Progenitor cell of endocrine pancreas (in vitro differentiated cells): ENCODE measurements at places on chromosomes 12 and 14. TPM values are rescaled to one million over a fixed set of nuclear protein-coding genes. Genes with fewer than 3 reads are reported as not detected.
A peak's percentile ranks its signal among the peaks of the same experiment; 100 is the strongest.

DNA sequence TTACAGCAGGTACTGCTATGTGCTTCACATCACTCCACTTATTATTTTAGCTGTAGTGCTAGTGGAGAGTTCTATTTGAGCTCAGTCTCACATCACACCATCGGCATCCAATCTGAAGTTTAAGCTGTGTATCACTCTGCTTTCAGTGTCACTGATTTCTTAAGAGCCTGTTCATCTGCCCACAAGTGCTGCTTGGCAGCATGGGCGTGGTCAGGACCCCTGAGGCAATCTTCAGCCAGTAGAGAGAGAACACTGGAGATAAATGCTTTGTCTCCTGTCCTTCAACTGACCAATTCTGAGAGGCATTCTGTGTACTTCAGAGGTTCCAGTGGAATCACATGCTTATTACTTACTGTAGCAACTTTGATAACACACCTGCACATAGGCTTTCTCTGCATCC, 728.8 kb downstream of the RPS29 start:
- H3K36me3 ChIP-seq, result no peaks in the 10 kb centered on the region
- DNase-seq, result no peak
- H3K27me3 ChIP-seq, result no peaks in the 10 kb centered on the region

DNA sequence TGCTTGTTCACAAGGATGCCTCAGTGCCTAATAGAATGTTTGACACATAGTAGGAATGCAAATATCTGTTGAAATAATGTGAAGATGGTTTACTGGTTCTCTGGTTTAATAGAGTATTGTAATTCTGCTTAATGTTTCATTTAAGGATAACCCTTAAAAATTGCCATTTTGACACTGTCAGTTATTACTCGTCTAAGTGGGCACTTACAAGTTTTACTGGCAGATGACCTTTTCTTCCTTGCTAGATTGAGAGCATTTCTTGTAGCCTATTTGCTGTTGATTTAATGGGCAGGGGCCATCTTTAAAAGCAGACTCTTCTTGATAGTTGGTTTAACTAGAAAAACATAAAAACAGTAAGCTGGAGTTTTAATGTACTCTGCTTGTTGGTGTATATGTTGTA, 1.9 kb downstream of the TMEM263 start:
- H3K36me3 ChIP-seq, result no peaks in the 10 kb centered on the region
- H3K27ac ChIP-seq, result peak overlapping the region; percentile 98
- H3K27me3 ChIP-seq, result peaks cover 4% of the 10 kb centered on the region
- H3K4me1 ChIP-seq, result peaks cover 14% of the 10 kb centered on the region

- no peak for DNase-seq
- H3K4me1 ChIP-seq, result peaks cover 5% of the 10 kb centered on the region
- no peak overlapping the region for H3K4me3 ChIP-seq
- no peaks in the 10 kb centered on the region for H3K36me3 ChIP-seq
- H3K27ac ChIP-seq, result peak overlapping the region; percentile 63
- H3K27me3 ChIP-seq, result peaks cover 10% of the 10 kb centered on the region
Measured at GRCh38 chr14:92503756-92504491, 9.7 kb upstream of the RIN3 start.

DNA sequence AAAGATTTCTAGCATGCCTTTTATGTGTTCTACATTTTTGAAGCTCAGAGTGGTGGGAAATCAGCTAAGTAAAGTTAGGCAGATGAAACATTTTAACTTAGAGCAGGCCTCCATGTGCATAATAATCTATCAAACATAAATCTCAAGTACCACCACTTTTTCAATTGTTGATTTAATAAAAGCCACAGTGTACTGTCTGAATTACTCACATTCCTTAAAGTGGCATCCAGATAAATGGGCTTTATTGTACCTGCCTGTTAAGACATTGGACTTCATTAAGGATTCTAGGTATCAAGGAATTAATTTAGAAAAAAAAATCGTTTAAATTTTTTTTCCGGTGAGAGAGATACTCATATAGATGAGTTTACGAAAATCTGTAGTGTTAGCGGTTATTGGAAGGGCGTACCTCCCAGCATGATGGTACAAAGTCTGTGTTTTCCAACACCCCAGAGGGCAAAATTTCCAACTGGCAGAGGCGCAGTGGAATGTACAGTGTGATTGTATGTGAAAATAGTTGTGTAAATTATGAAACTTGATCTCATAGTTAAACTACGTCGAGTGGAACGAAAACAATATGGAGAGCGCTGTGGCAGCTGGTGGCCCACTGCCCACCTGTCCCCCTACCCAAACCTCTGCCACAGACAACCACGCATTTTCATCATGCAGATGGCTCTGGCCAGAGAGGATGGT, 25.0 kb downstream of the ELK3 start:
- H3K27me3 ChIP-seq, result no peaks in the 10 kb centered on the region
- H3K27ac ChIP-seq, result no peak overlapping the region
- DNase-seq, result no peak
- H3K36me3 ChIP-seq, result no peaks in the 10 kb centered on the region
- H3K4me3 ChIP-seq, result no peak overlapping the region
- H3K4me1 ChIP-seq, result peaks cover 2% of the 10 kb centered on the region

- H3K36me3 ChIP-seq, result no peaks in the 10 kb centered on the region
- no peak overlapping the region for H3K4me3 ChIP-seq
- no peak for DNase-seq
- H3K4me1 ChIP-seq, result peaks cover 6% of the 10 kb centered on the region
- H3K27me3 ChIP-seq, result no peaks in the 10 kb centered on the region
Measured at GRCh38 chr14:103534576-103535061, 5.6 kb downstream of the TRMT61A start.

- no peaks in the 10 kb centered on the region for H3K36me3 ChIP-seq
- no peak overlapping the region for H3K4me3 ChIP-seq
- no peak overlapping the region for H3K27ac ChIP-seq
- H3K4me1 ChIP-seq, result peaks cover 9% of the 10 kb centered on the region
- DNase-seq, result no peak
Measured at GRCh38 chr14:33569821-33570687, 380.8 kb downstream of the EGLN3 start.

DNA sequence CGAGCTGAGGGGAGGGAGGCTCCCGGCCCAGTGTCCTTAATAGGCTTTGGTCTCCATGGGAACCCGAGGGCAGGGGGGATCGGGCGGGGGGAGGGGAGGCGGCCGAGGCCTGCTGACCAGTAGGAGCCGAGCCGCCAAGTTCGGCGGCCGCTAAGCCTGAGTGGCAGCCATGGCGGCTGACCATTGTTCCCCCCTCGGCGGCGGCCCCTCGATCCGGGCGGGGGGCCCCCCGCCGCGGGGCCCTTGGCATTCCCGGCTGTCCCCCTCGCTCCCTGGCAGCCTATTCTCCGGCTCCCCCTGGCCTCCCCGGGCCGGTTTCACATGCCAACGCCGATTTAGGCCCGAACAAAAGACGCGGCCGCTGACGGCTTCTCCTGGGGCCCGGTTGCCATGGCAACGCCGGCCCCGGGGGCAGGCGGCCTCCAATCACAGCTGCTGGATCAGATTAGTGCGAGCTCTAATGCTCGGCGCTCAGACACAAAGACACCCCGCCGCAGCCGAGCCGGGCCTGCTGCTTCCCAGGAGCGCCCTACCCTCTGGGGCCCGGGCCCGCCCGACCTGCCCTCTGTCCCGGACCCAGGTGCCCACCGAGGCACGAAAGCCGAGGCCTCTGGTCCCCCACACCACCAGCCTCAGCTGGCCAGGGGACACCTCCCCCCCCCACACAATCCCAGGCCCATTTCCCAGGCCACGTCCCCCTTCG, 7.3 kb downstream of the MSI1 start:
- H3K27me3 ChIP-seq, result no peaks in the 10 kb centered on the region
- DNase-seq, result peak; percentile 87
- peak overlapping the region; percentile 70 for H3K4me3 ChIP-seq
- H3K4me1 ChIP-seq, result peaks cover 54% of the 10 kb centered on the region

DNA sequence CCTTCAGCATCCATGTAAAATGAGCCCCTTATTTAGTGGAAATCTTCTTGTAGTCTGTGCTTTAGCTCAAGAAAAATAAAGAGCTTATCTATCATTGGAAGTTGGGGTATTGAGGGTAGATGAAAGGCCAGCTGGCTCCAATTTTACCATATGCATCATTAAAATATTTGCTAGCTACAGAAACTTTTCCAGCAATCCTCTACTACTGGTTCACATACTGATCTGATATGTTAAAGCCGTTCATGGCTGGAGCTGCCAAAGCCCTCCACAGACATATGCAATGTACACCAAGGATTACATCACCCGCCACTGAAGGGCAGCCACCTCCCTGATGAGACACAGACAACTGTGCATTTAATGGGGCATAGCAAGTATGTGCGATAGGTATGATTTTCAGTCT, 1205.3 kb downstream of the GALC start:
- H3K36me3 ChIP-seq, result no peaks in the 10 kb centered on the region
- H3K27me3 ChIP-seq, result no peaks in the 10 kb centered on the region
- no peak for DNase-seq
- H3K4me3 ChIP-seq, result no peak overlapping the region

GRCh38 chr12:70466753-70467152, 100.7 kb downstream of the KCNMB4 start:
- H3K27ac ChIP-seq, result no peak overlapping the region
- H3K27me3 ChIP-seq, result no peaks in the 10 kb centered on the region
- no peaks in the 10 kb centered on the region for H3K36me3 ChIP-seq
- no peak for DNase-seq
- H3K4me1 ChIP-seq, result no peaks in the 10 kb centered on the region

- H3K4me1 ChIP-seq, result peaks cover 20% of the 10 kb centered on the region
- no peaks in the 10 kb centered on the region for H3K27me3 ChIP-seq
- no peak overlapping the region for H3K27ac ChIP-seq
- H3K36me3 ChIP-seq, result peaks cover 2% of the 10 kb centered on the region
- DNase-seq, result no peak
Measured at GRCh38 chr12:32266756-32267155, 132.6 kb upstream of the FGD4 start.

DNA sequence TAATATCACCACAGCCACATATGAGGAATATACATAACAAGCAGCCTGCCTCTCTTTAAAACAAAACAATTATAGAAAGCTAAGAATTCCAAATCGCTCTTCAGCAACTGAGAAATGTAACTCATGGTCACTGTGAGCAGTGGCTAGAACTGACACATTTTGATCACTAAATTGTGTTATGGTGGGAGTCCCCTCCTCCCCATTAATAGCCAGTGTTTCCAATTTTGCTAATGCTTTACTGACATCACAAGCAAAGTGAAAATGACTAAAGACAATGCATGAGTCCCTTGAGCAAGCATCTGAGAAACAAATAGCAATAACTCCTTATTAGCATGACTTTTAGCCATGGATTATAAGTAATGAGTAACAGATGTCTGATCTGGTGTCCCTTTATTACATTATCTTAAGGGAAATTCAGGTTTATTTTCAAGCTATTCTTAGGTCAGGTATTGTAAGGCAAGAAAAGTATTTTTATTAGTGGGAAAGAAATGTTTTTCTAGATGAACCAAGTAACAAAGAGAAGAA, 148.3 kb downstream of the KCNH5 start:
- H3K27ac ChIP-seq, result no peak overlapping the region
- H3K4me1 ChIP-seq, result no peaks in the 10 kb centered on the region
- no peaks in the 10 kb centered on the region for H3K36me3 ChIP-seq
- no peak overlapping the region for H3K4me3 ChIP-seq

- no peak overlapping the region for H3K27ac ChIP-seq
- no peaks in the 10 kb centered on the region for H3K36me3 ChIP-seq
- DNase-seq, result no peak
- peaks cover 79% of the 10 kb centered on the region for H3K27me3 ChIP-seq
Measured at GRCh38 chr12:113735131-113735530, 231.0 kb downstream of the RBM19 start.

DNA sequence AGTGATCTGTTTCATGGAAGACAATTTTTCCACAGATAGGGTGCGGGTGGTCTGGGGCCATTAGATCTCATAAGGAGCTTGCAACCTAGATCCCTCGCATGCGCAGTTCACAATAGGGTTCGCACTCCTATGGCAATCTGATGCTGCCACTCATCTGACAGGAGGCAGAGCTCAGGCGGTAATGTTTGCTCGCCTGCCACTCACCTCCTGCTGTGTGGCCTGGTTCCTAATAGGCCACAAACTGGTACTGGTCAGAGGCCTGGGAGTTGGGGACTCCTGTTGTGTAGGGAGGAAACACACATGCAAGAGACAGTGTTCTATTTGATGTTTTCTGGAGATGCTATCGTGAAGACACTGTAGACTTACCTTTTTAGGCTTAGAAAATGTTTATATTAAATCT, 77.0 kb upstream of the FGD4 start:
- DNase-seq, result no peak
- H3K4me1 ChIP-seq, result peaks cover 4% of the 10 kb centered on the region
- peak overlapping the region; percentile 50 for H3K27ac ChIP-seq
- peaks cover 8% of the 10 kb centered on the region for H3K36me3 ChIP-seq

DNA sequence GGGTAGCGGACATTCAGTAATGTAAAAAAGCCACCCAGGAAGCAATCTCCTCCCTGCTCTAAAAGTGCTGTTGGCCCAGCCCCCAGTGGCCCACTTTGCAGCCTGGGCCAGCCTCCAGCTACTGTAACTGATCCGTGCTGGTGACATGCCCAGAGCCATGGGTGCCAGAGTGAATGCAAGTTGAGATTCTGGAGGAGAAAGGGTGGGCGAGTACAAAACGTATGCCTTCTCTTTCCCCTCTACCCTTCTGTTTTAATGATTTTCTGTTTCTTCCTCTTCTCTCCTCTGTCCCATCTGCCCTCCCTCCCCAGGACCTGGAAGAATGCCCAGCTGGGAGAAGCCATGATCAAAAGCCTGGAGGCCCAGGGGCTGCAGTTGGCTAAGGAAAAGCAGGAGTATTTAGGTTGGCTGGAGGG, 16.9 kb downstream of the PLEKHD1 start:
- peaks cover 17% of the 10 kb centered on the region for H3K27me3 ChIP-seq
- peaks cover 1% of the 10 kb centered on the region for H3K4me1 ChIP-seq
- H3K4me3 ChIP-seq, result no peak overlapping the region
- no peak for DNase-seq
- no peak overlapping the region for H3K27ac ChIP-seq
- H3K36me3 ChIP-seq, result no peaks in the 10 kb centered on the region

GRCh38 chr12:43590307-43590706, 38.3 kb upstream of the ADAMTS20 start:
- no peak for DNase-seq
- no peaks in the 10 kb centered on the region for H3K36me3 ChIP-seq
- no peaks in the 10 kb centered on the region for H3K4me1 ChIP-seq
- no peaks in the 10 kb centered on the region for H3K27me3 ChIP-seq
- H3K27ac ChIP-seq, result no peak overlapping the region
- no peak overlapping the region for H3K4me3 ChIP-seq

GRCh38 chr12:9114946-9115345, 773 bp downstream of the A2M start:
- no peaks in the 10 kb centered on the region for H3K36me3 ChIP-seq
- H3K27me3 ChIP-seq, result peaks cover 4% of the 10 kb centered on the region
- no peak overlapping the region for H3K4me3 ChIP-seq
- H3K27ac ChIP-seq, result no peak overlapping the region

BATF gene
- 0.55 TPM in 1 of 2 replicates, not detected in the other for total RNA-seq

B4GALNT1 gene
- 0.73 and 1.1 TPM in 2 replicates for total RNA-seq

TMEM179 gene
- total RNA-seq, result 8.1 and 9.2 TPM in 2 replicates

SLC16A7 gene
- total RNA-seq, result 6.2 and 6.5 TPM in 2 replicates

NRXN3 gene
- total RNA-seq, result 22.1 and 23.5 TPM in 2 replicates

GPRC5D gene
- not detected in 2 replicates for total RNA-seq

KLRG1 gene
- 7.4 and 8.0 TPM in 2 replicates for total RNA-seq

OTOGL gene
- 0.11 and 0.31 TPM in 2 replicates for total RNA-seq

CARMIL3 gene
- 4.3 and 4.9 TPM in 2 replicates for total RNA-seq
